NCI-H187 treated with DMSO at 0.1 percent for 48 hours (cell line): ENCODE measurements at places on chromosomes 4 and X.

GRCh38 chr4:182010876-182011275 lies 232.3 kb upstream of the TENM3 start:
- DNase-seq = no peak

DNA sequence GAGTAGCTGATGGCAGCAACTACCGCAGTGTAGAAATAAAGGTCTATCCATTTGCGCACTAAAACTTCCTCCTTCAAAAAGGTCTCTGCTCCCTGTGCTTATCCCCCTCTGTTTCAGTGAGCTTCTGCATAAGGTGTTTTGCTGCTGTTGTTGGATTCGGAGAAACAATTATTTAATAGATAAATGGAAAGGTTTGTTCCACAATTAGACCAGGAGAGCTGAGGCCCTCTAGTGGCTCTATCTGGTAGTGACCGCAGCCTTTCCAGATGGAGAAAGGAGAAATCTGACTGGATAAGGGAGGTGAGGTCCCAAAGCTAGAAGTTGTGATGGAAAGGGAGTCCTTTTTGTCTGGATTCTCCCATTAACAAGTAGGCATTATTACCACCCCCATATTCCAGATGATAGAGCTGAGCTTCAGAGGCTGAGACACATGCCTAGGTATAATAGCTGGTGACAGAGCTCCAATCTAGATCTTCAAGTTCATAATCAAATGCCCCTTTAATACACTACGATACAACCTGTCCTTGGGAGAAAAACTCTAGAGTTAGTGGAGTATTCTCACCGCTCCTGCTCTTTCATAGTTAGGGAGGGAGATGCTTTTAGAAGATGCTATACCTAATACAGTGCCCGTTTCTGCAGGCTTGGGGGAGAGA lies 5.1 kb upstream of the GABRQ start:
- DNase-seq = no peak

DNA sequence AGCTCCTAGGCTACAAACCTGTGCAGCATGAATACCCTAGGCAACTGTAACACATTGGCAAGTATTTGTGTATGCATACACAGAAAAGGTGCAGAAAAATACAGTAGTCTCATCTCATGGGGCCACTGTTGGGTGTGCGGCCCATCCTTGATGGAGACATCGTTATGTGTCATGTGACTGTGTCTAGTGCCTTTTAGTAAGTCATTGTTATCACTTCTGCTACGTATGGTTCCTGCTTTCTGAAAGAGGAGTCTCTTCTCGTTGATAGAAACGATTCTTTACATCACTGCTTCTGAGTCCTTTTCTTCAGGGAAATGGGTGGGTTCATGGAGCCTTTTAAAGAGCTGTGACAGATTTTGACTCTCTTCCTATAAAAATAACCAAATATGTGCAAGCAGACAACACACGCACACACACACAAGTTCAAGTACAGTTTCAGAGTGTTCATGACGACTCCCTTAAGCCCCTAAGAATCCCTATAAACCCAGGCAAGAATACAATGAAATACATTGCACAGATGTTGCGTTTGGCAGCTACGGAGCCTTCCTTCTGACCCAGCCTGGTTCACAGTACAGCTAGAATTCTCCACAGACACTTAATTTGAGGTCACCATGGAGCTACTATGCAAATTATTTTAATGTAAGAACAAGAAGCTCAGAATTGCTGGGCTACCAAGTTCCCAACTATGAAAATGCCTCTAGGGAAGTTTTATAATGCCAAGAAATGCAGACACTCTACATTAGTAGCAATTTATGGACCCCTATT lies 10.2 kb upstream of the STK32B start:
- no peak for DNase-seq

DNA sequence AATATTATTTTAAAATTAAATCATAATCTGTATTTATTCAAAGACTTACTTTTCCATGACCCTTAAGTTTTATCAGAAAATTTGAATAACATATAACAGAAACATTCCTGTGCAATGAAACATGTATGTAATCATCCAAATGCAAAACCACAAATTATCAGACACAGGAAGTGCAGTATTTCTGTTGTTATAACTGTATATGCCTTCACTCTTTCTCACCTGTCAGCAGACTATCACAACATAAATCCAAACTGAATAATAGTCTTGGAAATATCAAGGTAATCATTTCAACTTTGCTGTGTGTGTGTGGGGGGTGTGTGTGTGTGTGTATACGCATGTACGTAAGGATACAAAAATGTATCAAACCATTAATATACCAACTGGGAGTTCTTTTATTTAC lies 285.9 kb downstream of the SLC7A11 start:
- DNase-seq = no peak

GRCh38 chrX:95903975-95904374 lies 780.7 kb upstream of the DIAPH2 start:
- no peak for DNase-seq

DNA sequence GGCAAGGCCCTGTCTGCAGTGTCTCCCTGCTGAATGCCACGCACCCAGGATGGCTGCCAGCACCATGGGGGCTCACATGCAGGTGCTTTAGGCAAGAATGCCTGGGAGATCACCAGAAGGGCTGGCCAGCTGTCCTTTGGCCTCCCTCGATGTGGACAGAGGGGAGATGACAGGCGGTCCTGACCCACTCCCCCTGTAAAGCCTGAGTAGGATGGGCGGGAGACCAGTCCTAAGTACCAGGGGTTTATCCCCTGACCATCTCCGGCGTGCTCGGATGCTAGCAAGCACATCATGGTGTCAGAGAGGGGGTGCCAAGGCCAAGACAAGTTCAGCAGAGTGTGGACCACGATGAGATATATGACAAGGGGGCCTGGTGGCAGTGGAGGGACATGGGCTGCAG lies 5.3 kb downstream of the PDZD4 start:
- DNase-seq = no peak

DNA sequence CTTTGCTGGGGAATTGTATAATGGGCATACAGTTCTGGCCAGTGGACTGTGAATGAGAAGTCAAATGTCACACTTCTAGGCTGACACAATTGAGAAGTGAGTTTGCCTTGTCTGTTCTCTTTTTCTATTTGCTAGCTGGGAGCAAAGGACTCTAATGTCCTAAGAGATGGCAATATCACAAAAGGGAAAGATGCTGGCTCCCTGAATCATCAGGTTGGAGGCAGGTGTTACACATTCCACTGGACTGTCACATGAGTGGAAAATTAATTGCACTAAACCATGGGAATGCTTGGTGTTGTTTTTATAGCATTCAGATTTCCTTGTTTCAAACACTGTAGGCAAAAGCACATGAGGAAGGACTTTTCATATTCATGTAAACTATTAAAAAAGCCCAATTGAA lies 388.3 kb downstream of the ADAM29 start:
- no peak for DNase-seq

- DNase-seq = no peak
Observed at GRCh38 chrX:51802917-51803688, 59.9 kb downstream of the GSPT2 start.

GRCh38 chr4:113481820-113482219 lies 279.7 kb downstream of the CAMK2D start:
- no peak for DNase-seq

GRCh38 chrX:97065973-97066372 lies 182.3 kb downstream of the RPA4 start:
- no peak for DNase-seq
